ENCODE measurements at places on chromosomes 13 and 19.

DNA sequence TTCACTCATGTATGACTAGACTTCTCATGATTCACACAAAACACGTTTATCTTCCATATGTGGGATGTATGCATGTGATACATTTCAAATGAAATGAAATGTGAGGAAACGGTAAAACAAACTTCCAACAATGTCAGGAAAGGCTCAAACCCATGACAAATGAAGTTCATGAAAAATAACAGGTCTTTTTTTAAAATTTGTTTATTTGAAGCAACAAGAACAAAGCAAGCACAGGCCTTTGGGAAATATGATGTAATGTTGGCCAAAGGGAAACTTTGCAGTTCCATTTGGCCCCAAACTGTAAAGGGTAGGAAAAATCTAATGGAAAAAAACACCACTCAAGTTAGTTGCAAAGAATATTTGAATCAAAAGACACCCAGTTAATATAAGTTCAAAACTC lies 463.8 kb upstream of the ARGLU1 start:
- no peak for DNase-seq

DNA sequence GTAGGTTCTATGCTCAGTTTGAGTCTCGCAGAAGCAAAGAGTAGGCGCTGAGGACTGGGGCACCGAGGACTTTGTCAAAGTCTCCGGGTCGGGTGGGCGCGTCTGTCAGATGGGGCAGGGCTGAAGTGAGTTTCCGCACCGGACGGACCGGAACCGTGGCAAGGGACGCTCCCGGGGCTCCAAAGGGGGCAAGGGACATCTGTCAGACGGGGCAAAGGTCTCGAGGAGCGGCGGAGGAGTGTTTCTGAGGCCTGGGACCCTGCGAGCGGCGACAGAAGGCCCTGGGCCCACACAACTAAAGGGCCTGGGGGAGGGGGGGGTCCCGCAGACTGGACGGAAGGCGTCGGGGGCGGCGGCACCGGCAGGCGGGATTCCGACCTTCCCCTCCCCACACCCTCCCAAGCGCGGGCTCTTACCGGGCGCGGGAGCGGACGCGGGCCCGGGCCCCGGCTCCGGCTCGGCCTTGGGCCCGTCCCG lies 13.3 kb upstream of the AKAP8L start:
- no peak for DNase-seq

GRCh38 chr19:43464134-43464775 lies 1.2 kb downstream of the LYPD3 start:
- no peak for DNase-seq

- DNase-seq = no peak
Observed at GRCh38 chr13:30392681-30393045, 29.6 kb upstream of the UBE2L5 start.

- DNase-seq = no peak
Observed at GRCh38 chr13:37070145-37070695, 10.7 kb upstream of the SUPT20H start.

GRCh38 chr19:41913538-41914423 lies 14.5 kb downstream of the ERFL start:
- DNase-seq = no peak

GRCh38 chr19:35457173-35457572 lies 9.1 kb downstream of the FFAR2 start:
- no peak for DNase-seq

DNA sequence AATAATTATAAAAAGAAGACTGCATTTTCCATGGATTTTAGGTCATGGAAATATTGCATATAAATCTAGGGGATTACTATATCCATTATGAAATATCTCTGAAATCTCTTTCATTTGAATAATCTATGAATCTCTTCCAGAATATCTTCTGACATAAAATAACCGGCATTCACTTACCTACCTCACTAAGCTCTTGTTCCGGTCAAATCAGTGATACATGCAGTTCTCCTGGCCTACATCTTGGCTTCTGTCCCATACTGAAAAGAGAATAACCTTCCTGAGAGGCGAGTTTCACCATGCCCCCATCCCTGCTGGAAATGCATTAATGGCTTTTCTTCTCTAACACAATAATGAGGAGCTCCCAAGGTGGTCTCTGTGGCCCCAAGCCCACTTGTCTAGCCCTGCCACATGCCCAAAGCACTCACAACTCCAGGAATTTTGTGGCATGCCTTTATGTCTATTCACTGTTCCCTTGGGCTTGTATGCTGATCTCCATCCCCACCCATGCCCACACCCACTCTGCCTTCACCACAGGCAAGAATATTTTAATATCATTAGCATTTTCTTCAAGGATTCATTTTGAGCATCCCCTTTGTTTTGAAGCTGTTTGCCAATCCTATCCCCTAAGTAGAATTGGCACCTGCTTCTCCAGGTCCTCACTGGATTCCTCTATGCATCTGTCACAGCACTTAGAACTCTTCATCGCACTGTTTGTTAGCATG lies 401.6 kb downstream of the COG6 start:
- DNase-seq = no peak

Measured in vagina (tissue), 2 donors.